ENCODE measurements at places on chromosomes 13 and 19. TPM values are rescaled to one million over a fixed set of nuclear protein-coding genes. Genes with fewer than 3 reads are reported as not detected.

Gene RUBCNL
- total RNA-seq, result 2.8 TPM

Gene CDC42EP5
- not detected for total RNA-seq

Gene TPTE2
- not detected for total RNA-seq

Gene LRP3
- total RNA-seq, result 0.13 TPM

Gene UPK1A
- total RNA-seq, result 0.51 TPM

Gene CGB2
- total RNA-seq, result not detected

Gene KLK3
- total RNA-seq, result not detected

Gene NKPD1
- 0.16 TPM for total RNA-seq

Gene KIR3DL1
- not detected for total RNA-seq

Gene DACH1
- not detected for total RNA-seq

Gene FFAR1
- total RNA-seq, result 0.18 TPM

Gene CEACAM16
- not detected for total RNA-seq

Gene IGSF23
- total RNA-seq, result not detected

Gene GPR12
- total RNA-seq, result not detected

Gene FUT1
- 0.54 TPM for total RNA-seq

Gene KLK15
- total RNA-seq, result not detected

Gene NOP53
- 211 TPM for total RNA-seq

Gene FBXL12
- 20.7 TPM for total RNA-seq

Gene OR4F17
- total RNA-seq, result not detected

Gene LONP1
- total RNA-seq, result 186 TPM

Gene KCNJ14
- total RNA-seq, result 2.2 TPM

Gene CDX2
- total RNA-seq, result not detected

Gene SGCG
- total RNA-seq, result not detected

Gene METTL21C
- not detected for total RNA-seq

Gene POGLUT2
- total RNA-seq, result 17.8 TPM

Gene TMEM221
- total RNA-seq, result not detected

Gene FXYD1
- not detected for total RNA-seq

Gene TMEM255B
- 2.6 TPM for total RNA-seq

Gene KASH5
- total RNA-seq, result not detected

Gene OR10H4
- not detected for total RNA-seq

Gene UGGT2
- total RNA-seq, result not detected

Gene CD70
- 55.4 TPM for total RNA-seq

Gene B3GNT3
- total RNA-seq, result not detected

Gene STAP2
- total RNA-seq, result 15.0 TPM

Gene CPB2
- total RNA-seq, result not detected

Gene ATP4A
- not detected for total RNA-seq

Gene RASIP1
- 0.88 TPM for total RNA-seq

Gene PEG3
- total RNA-seq, result not detected

Gene SKA3
- 29.4 TPM for total RNA-seq

Gene CEBPA
- 2.1 TPM for total RNA-seq

Gene PRSS57
- not detected for total RNA-seq

Gene NXNL1
- total RNA-seq, result not detected

Gene SIGLEC8
- 0.13 TPM for total RNA-seq

Gene EDNRB
- not detected for total RNA-seq

Gene ZNF324B
- 15.1 TPM for total RNA-seq

Gene SLC15A1
- total RNA-seq, result not detected

Gene SCN1B
- 1.1 TPM for total RNA-seq

Gene ZNF709
- total RNA-seq, result 0.26 TPM
